ENCODE measurements at places on chromosomes 5 and 9.

GRCh38 chr5:59380350-59380951 is 513.1 kb downstream of the PDE4D start:
- DNase-seq = peak; percentile 43

GRCh38 chr5:115424030-115424429 is 120.5 kb downstream of the FEM1C start:
- peak; percentile 73 for DNase-seq

- no peak for DNase-seq
These were observed 8.0 kb upstream of the PALM2AKAP2 start for GRCh38 chr9:109771796-109772531.

GRCh38 chr9:71706176-71706575 is 62.1 kb downstream of the CEMIP2 start:
- no peak for DNase-seq

GRCh38 chr5:98363157-98363556 is 410.3 kb upstream of the RGMB start:
- DNase-seq = no peak

- no peak for DNase-seq
These were observed 8.1 kb upstream of the RAD23B start for GRCh38 chr9:107274953-107275422.

DNA sequence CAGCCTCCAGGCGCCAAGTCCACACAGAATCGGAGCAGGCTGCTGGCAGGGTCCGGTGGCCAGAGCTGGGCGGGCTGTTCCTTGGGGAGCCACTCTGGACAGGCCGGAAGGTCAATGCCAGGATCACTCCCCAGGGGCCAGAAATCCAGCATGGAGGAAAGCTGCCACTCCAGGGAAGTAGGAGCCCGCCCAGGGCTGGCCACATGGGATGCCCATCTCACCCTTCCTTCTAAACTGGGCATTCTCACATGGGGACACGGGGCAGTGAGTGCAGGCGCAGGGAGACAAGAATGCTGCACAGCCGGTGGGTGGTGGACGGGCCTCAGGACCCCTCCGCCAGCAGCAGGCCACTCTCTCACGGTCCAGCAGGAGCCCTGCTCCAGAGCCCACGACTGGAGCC is 58.2 kb downstream of the ADAMTS2 start:
- DNase-seq = no peak

DNA sequence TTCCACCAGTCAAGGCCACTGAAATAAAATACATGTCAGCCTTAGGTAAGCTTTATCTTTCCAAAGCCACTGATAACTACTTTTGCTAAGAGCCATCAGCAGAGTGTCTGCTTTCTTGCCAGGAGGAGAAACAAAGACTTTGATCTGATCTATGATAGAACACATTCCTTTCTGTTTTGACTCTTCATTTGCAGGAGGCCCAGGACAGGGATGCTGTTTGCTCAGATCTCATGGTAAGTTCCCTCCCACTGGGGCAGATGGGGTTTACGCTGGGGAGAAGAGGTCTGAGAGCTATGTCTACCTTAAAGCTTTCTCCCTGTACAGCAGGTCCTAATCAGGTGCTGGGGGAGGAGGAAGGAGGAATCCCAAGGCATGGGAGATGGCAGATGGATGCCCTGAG is 497.6 kb downstream of the NTRK2 start:
- no peak for DNase-seq

GRCh38 chr5:87788416-87788815 is 375.7 kb upstream of the CCNH start:
- DNase-seq = no peak

GRCh38 chr5:137194300-137194699 is 304.8 kb downstream of the SPOCK1 start:
- no peak for DNase-seq

DNA sequence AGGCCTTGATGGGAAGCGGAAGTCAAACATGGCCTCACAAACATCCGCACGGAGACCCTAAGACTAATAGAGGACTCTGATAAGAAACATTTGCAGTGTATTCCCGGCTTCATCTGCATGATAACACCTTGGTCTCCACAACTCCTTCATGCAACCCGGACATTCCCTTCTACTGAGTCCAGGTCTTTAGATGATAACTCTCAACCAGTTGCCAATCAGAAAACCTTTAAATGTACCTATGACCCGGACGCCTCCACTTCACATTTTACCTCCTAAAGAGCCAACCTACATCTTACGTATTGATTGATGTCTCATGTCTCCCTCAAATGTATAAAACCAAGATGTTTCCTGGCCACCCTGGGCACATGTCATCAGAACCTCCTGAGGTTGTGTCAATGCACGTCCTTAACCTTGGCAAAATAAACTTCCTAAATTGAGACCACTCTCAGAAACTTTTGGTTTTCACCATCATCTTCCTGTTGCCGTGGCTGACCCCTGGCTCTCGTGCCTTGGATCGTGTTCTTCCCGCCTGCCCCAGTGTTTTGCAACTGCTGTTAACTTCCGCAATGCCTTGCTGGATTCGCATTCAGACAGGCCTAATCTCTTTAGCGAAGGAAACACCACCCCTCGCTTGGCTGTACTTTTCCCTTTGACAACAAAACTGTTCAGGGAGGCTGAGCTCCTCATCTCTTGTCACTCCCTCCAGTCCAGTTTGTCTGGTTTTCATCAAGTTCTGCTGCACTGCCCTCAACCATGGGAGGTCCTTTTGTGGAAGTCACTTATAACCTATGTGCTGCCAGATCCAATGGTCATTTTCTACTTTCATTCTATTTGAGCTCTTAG is 1.1 kb upstream of the DAP start:
- DNase-seq = no peak

- DNase-seq = no peak
These were observed 847.0 kb downstream of the TLE1 start for GRCh38 chr9:80842389-80842788.

DNA sequence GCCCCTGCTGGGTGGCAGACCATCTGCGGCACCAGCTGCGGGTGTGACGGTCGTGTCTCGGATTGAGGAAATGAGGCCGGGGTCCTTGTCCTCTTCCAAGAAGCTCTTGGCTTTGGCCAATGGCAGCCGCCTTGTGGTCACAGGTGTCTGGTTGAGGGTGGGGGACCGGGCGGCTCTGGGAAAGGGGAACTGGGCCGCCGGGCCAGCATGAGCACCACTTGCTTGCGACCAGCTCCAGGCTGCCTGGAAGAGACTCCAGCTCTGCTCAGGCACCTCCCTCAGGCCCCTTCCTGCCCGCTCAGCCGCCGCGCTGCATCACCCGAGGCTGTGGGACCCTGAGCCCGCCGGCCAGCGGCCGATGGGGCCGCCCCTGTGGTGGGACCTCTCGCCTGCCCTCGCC is 59.7 kb downstream of the RXRA start:
- DNase-seq = no peak

DNA sequence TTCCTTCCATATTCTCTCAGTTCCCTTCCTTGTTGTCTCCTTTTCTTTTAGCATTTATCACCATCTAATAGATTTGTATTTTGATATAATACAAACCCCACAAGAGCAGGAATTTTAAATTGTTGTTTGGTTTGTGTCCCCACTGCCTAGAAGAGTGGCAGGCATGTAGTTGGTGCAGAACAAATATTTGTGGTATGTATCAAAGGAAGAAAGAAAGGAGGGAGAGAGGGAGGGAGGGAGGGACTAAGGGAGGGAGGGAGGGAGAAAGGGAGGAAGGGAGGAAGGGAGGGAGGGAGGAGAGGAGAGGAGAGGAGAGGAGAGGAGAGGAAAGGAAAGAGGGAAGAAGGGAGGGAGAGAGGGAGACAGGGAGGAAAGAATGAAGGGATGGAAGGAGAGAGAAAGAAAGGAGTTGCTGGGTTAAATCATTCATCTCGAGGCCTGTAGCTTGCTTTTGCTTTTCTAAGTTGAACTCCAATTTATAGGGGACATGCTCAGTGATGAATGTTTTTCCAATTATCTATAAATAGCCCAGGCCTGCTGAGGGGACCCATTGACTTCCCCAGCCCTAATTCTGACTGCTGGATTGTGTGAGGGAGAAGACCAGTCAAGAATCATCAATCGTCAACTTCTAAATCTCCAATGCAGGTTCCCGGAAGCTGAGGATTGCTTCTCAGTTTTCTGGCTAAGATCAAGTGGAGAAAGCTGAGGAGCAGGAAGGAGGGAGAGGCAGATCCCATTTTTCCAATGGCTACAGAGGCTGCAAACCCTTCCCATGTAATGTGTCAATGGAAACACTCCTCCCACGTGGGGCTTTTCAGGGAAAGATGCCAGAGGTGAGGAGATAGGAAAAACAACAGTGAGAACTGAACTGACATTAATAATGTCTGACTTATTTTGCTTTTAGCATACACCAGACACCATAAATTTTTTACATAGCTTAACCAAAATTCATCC is 320.7 kb downstream of the ASTN2 start:
- no peak for DNase-seq

- no peak for DNase-seq
These were observed 14.6 kb downstream of the DAPK1 start for GRCh38 chr9:87512311-87512710.
